ENCODE measurements at places on chromosomes 4 and X. TPM values are rescaled to one million over a fixed set of nuclear protein-coding genes. Genes with fewer than 3 reads are reported as not detected.

The GAGE1 gene
- 0.17 TPM for total RNA-seq

The MTNR1A gene
- 0.84 TPM for total RNA-seq

The CHIC2 gene
- 10.8 TPM for total RNA-seq

The MAGEB16 gene
- not detected for total RNA-seq

The GUCY1B1 gene
- total RNA-seq = not detected

The GJB1 gene
- total RNA-seq = not detected

The TRPC3 gene
- total RNA-seq = 0.25 TPM

DNA sequence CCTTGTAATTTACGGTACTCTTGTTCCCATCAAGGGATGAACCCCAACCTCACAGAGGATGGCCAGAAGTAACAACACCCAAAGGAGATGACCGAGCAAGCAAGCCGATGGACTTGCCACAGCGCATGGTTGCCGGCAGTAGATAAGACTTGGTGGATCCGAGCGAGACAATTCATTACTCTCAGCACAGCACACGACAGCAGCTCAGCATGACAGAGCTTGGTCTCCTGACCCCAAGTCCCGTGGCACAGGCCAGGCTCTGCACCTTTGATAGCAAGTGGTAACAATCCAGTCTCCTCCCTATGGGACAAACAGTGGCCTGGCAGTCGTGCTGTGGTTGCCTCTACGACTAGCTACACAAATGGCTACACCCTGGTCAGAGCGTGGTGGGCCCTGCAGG is 26.3 kb downstream of the RWDD4 start:
- peaks cover 10% of the 10 kb centered on the region for H3K4me1 ChIP-seq
- H3K4me3 ChIP-seq = no peak overlapping the region
- H3K36me3 ChIP-seq = no peaks in the 10 kb centered on the region
- no peak for DNase-seq
- H3K27ac ChIP-seq = no peak overlapping the region

GRCh38 chr4:168849997-168850396 is 160.1 kb downstream of the CBR4 start:
- no peaks in the 10 kb centered on the region for H3K4me1 ChIP-seq
- no peak overlapping the region for H3K27ac ChIP-seq
- H3K4me3 ChIP-seq = no peak overlapping the region
- H3K36me3 ChIP-seq = peaks cover 4% of the 10 kb centered on the region

- H3K4me3 ChIP-seq = no peak overlapping the region
- no peak for DNase-seq
- no peaks in the 10 kb centered on the region for H3K27me3 ChIP-seq
- H3K27ac ChIP-seq = no peak overlapping the region
Observed at GRCh38 chr4:18508786-18509185, 487.2 kb upstream of the LCORL start.

GRCh38 chr4:66157594-66157993 is 487.3 kb upstream of the EPHA5 start:
- no peak for DNase-seq
- no peak overlapping the region for H3K27ac ChIP-seq
- H3K27me3 ChIP-seq = no peaks in the 10 kb centered on the region

DNA sequence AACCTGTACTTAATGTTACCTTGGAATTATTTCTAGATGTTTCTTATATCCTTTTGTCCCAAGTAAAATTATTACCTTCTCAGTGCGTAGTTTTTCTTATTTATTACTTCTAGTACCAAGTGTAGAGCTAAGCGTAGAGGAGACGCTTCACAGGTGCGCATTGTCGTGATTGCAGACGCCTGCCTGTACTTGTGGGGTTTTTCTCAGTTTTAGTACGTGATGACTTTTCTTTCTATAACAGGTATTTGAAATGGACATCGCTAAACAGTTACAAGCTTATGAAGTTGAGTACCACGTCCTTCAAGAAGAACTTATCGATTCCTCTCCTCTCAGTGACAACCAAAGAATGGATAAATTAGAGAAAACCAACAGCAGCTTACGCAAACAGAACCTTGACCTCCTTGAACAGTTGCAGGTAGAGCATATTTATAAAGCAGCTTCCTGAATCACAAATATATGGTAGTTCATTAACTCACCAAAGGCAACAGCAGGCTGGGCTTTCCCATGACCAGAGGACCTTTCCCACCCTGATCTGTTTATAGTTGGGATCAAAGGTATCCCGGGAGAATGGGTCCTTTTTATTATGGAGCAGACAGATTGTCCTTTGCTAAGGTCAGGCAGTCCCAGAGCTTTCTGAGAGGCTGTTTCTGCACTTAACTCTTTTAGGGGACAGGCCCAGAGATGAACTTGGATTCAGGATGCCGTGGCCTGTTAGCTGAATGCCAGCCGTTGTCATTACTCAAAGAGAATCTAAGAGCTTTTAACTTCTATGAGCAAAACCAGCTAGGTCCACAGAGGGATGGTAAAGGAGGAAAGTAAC is 172.9 kb downstream of the PTTG2 start:
- no peak overlapping the region for H3K27ac ChIP-seq
- 0 out of 2 replicates have a peak, but pooled peaks cover 4% of the 10 kb centered on the region for H3K36me3 ChIP-seq
- H3K4me3 ChIP-seq = no peak overlapping the region
- H3K27me3 ChIP-seq = no peaks in the 10 kb centered on the region
- no peak for DNase-seq
- H3K4me1 ChIP-seq = no peaks in the 10 kb centered on the region

- H3K36me3 ChIP-seq = no peaks in the 10 kb centered on the region
- peaks cover 16% of the 10 kb centered on the region for H3K4me1 ChIP-seq
- no peak overlapping the region for H3K27ac ChIP-seq
- no peak overlapping the region for H3K4me3 ChIP-seq
Observed at GRCh38 chr4:11470438-11471045, 41.8 kb upstream of the HS3ST1 start.

- H3K4me3 ChIP-seq = peak overlapping the region; percentile 60
- peaks cover 21% of the 10 kb centered on the region for H3K27me3 ChIP-seq
- H3K36me3 ChIP-seq = no peaks in the 10 kb centered on the region
- peak overlapping the region; percentile 43 for H3K27ac ChIP-seq
- peaks cover 14% of the 10 kb centered on the region for H3K4me1 ChIP-seq
Observed at GRCh38 chr4:152936446-152937335, 568 bp downstream of the FHDC1 start.
